Cardiac muscle cell (in vitro differentiated cells and primary cell): ENCODE measurements at places on chromosomes 13 and 19. TPM values are rescaled to one million over a fixed set of nuclear protein-coding genes. Genes with fewer than 3 reads are reported as not detected.

Gene CEBPG
- total RNA-seq = 21.1 and 22.3 TPM in 2 replicates

- DNase-seq = no peak
- H3K27ac ChIP-seq = no peak overlapping the region
- H3K36me3 ChIP-seq = no peaks in the 10 kb centered on the region
- H3K27me3 ChIP-seq = no peaks in the 10 kb centered on the region
- H3K4me3 ChIP-seq = no peak overlapping the region
- H3K4me1 ChIP-seq = peaks cover 4% of the 10 kb centered on the region
Observed at GRCh38 chr13:34258646-34259386, 440.9 kb downstream of the RFC3 start.

DNA sequence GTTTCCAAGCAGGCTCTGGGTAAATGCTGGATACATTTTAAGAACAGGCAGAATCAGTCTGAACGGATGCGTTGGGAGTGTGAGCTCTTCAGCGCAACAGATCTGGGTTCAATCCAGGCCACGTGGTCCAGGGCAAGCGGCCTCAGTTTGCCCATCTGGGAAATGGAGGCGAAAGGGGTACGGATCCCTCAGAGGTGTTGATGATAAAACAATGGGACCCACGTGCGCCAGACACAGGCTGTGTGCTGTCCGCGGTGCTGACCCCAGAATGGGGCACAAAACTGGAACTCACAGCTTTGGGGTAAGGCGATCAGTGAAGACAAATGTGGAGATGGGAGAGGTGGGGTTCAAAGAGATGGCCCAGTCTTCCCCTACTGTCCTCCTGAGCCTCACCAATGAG is 13.1 kb upstream of the PDE4C start:
- H3K36me3 ChIP-seq = no peaks in the 10 kb centered on the region
- no peaks in the 10 kb centered on the region for H3K27me3 ChIP-seq
- H3K4me3 ChIP-seq = no peak overlapping the region

DNA sequence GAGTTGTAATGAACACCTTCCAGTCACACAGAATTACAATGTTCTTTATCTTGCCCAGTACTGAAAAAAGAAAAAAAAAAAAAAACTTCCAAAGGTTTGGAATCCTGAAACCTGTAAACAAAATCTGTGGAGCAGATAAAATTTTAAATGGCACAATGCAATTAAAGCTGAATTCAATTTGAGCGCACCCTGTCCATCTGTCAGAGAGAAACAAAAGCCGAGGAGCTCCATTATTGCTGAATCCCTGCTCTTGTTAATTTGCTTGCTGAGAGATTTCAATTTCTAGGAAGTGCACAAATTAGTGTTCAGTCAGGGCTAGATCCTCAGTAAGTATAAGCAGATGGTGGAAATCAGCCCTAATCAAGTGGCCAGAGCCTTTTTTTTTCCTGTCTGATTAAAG is 65.2 kb downstream of the DACH1 start:
- no peaks in the 10 kb centered on the region for H3K36me3 ChIP-seq
- H3K4me1 ChIP-seq = no peaks in the 10 kb centered on the region
- no peaks in the 10 kb centered on the region for H3K27me3 ChIP-seq
- H3K4me3 ChIP-seq = no peak overlapping the region

Gene FCAR
- total RNA-seq = not detected in 2 replicates

DNA sequence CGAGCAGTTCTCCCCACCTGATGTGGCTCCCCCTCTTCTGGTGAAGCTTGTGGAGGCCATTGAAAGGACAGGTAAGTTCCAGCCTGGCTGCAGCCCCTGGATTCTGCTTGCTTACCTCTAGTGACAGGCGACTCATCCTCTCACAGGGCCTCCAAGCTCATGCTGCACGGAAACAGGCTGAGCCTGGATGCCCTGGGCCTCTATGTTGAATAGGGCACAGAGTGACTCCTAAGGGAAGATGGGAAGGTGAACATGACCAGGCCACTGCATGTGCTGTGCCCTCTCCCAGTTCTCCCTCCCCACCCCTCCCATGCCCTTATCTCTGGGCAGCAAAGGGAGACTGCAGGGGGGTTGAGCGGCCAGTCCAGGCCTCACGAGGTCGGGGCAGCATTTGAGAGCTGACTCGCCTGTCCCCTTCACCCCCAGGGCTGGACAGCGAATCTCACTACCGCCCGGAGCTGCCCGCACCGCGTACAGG is 7.6 kb downstream of the PIK3R2 start:
- no peak for DNase-seq
- no peaks in the 10 kb centered on the region for H3K4me1 ChIP-seq
- H3K27me3 ChIP-seq = no peaks in the 10 kb centered on the region
- H3K36me3 ChIP-seq = peaks cover 11% of the 10 kb centered on the region

Gene PDE4C
- total RNA-seq = 0.67 and 8.3 TPM in 2 replicates

- H3K4me1 ChIP-seq = peaks cover 9% of the 10 kb centered on the region
- peaks cover 14% of the 10 kb centered on the region for H3K36me3 ChIP-seq
- H3K27me3 ChIP-seq = no peaks in the 10 kb centered on the region
- peak overlapping the region; percentile 73 for H3K4me3 ChIP-seq
Observed at GRCh38 chr13:49997955-49998354, 1.1 kb downstream of the TRIM13 start.

- H3K27me3 ChIP-seq = no peaks in the 10 kb centered on the region
- H3K27ac ChIP-seq = no peak overlapping the region
- no peak overlapping the region for H3K4me3 ChIP-seq
- DNase-seq = peak; percentile 78
- H3K4me1 ChIP-seq = no peaks in the 10 kb centered on the region
- H3K36me3 ChIP-seq = peaks cover 27% of the 10 kb centered on the region
Observed at GRCh38 chr19:44988896-44989556, 12.2 kb upstream of the RELB start.

DNA sequence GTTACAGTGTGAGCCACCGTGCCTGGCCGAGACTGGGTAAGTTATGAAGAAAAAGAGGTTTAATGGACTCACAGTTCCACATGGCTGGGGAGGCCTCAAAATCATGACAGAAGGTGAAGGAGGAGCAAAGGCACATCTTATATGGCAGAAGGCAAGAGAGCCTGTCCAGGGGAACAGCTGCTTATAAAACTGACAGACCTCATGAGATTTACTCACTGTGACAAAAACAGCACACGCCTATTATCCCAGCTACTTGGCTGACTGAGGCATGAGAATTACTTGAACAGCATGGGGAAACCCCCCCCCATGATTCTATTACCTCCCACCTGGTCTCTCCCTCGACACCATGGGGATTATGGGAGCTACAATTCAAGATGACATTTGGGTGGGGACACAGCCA is 23.4 kb upstream of the ZNF561 start:
- no peaks in the 10 kb centered on the region for H3K27me3 ChIP-seq
- H3K4me3 ChIP-seq = no peak overlapping the region
- H3K4me1 ChIP-seq = no peaks in the 10 kb centered on the region
- no peak for DNase-seq

DNA sequence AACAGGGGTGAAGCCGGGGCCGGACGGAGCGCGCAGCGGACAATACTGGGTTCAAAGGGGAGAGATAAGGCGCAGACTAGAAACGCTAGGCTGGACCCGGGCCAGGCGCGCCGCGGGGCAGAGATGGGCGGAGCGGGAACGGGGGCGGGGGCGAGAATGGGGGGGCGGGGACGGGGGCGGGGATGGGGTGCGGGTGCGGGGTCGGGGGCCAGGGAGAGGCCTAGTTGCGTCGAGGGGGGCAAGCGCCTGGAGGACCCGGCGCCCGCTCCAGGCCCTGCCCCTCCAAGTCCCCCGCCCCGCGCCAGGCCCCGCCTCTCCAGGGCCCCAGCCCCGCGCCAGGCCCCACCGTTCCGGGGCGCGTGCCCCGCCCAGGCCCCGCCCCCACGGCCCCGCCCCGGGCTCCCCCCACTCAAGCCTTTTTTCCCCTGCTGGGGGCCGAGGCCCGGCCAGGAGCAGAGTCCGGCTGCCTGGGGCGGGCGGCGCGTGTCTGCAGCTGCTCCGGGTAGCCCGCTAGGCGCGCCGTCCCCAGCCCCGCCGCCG is at the start of gene CERS4:
CERS4 (plus strand) TSS at position 449 of the 540 bp plus-strand sequence. CDS start 41,707 bp downstream, outside the sequence.
- H3K4me1 ChIP-seq = peaks cover 5% of the 10 kb centered on the region
- no peaks in the 10 kb centered on the region for H3K27me3 ChIP-seq
- DNase-seq = peak; percentile 75
- H3K27ac ChIP-seq = peak within 1 kb of the TSS; percentile 61
- peak within 1 kb of the TSS; percentile 67 for H3K4me3 ChIP-seq
- no peaks in the 10 kb centered on the region for H3K36me3 ChIP-seq

Gene RUBCNL
- 1.1 and 1.5 TPM in 2 replicates for total RNA-seq

Gene SPACA4
- total RNA-seq = not detected in 2 replicates
